ENCODE measurements at places on chromosomes 3 and 15.

DNA sequence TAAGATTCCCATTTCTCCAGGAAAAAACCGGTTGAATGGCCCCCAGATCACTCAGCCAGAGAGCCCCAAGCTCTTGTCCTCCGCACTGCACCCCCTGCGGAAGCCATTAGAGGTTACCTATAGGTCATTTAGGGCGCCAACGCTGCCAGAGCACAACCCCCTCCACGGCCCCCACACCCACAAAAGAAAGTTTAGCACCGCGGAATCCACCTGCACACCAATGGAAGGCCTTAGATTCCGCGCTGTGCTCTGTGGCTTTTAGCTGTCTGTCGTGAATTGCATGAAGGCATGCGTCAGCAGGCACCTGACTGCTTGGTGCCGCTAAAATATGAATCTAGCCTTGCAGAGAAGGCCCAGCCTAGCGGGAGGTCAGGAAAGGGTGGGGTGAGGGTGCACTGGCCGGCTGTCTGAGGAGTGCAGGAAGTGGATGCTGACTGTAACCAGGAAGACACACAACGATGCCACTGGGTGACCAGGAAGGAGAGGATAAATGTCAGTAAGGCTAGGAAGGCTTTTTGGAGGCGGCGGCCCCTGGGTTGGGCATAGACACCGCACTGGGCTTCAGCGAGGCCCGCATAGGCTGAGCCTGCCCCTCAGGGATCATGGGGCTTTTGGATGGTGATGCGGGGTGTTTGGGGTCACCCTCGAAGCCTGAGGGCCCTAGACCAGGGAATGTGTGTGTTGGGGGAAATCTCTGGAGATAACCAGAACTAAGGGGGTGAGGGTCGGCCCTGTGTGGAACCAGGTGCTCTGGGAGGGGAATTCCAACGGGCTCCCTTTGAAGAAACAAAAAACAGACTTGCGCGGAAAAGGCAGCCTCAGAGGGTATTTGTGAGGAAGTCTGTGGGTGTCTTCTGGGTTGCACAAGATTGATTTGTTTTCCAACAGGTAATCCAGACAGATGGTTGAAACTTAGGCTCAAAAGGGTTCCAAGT, 976 bp upstream of the NUP210 start:
- DNase-seq = no peak

DNA sequence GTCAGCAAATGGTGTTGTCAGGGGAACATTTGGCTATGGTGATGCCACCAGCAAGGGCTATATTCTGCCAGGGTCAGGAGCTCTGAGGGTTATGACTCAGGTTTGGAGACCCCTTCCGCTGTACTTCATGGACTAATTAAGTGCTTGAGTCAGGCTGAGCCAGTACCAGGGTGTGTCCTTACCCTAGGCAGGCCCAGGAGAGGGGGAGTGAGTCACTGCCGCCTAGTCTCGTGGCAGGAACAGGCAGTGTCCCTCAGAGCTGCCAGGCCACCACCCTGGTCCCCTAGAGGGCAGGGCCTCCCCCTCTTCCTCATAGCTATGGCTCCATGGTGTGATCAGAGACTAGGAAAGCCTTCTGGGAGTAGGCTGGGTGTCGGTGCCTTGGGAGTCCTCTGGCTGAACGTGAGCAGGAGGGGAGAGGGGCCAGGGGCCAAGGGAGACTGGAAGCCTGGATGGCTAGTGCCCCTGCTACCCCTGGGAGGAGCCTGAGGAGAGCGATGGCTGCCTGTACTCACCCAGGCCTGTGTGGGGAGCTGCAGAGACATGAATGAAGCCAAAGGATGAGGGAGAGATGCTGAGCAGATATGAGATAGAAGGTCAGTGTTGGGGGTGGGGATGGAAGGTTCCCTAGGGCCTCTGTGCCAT, 10.6 kb downstream of the MAPKAPK3 start:
- no peak for DNase-seq

DNA sequence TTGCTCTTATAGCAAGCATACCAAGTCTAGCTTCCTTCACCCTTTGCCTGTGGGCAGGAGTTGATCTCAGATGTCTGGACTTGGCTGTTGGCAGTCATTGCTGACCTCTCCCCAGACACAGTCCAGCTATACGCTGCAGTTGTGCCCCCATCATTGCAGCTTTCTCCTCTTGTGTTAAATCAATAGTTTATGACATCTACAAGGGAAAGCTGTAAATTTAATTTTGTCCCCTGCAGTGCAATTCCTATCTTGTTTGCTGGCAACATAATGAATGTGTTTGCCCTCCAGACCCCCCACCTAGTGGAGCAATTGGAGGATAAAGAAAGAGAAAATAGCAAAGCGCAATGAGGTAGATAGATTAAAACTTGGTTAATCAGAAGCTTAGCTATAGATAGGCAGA, 280.2 kb downstream of the LSAMP start:
- DNase-seq = peak; percentile 69

- peak; percentile 25 for DNase-seq
Observed at GRCh38 chr15:66946578-66947164, 118.7 kb upstream of the SMAD3 start.

GRCh38 chr15:36067483-36068274, 511.7 kb upstream of the CDIN1 start:
- no peak for DNase-seq

- DNase-seq = no peak
Observed at GRCh38 chr15:65213241-65213640, 2.0 kb upstream of the CILP start.

- DNase-seq = no peak
Observed at GRCh38 chr3:161914703-161915417, 418.3 kb downstream of the OTOL1 start.

DNA sequence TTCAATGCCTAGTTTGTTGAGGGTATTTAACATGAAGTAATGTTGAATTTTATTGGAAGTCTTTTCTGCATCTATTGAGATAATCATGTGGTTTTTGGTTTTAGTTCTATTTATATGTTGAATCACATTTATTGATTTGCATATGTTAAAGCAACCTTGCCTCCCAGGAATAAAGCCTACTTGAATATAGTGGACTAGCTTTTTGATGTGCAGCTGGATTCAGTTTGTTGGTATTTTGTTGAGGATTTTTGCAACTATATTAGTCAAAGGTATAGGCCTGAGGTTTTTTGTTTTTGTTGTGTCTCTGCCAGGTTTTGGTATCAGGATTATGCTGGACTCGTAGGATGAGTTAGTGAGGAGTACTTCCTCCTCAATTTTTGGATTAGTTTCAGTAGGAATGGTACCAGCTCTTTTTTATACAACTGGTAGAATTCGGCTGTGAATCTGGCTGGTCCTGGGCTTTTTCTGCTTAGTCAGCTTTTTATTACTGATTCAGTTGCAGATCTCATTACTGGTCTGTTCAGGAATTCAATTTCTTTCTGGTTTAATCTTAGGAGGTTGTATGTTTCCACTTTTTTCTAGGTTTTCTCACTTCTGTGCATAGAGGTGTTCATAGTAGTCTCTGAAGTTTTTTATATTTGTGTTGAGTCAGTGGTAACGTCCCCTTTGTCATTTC, 209.8 kb upstream of the RBMS3 start:
- DNase-seq = no peak

GRCh38 chr3:68523330-68523729, 409.0 kb downstream of the TAFA4 start:
- no peak for DNase-seq

DNA sequence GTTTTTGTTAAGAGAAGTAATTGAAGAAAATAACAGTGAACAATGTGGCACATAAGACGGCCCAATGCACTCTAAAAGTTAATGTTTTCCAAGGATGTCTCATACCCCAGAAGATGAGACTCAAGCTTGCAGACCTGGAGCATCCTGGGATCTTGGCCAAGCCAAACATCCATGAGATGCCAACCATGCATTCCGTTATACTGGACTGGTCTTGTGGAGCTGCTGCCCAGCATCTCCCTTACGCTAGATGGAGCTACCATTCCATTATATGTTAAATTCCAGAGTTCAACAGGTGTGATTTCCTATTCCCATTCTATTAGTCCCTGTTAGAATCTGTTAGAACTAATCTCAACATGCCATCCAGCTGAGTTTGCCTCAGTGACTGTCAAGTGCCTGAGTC, 181.8 kb downstream of the PDCD6IP start:
- DNase-seq = no peak

DNA sequence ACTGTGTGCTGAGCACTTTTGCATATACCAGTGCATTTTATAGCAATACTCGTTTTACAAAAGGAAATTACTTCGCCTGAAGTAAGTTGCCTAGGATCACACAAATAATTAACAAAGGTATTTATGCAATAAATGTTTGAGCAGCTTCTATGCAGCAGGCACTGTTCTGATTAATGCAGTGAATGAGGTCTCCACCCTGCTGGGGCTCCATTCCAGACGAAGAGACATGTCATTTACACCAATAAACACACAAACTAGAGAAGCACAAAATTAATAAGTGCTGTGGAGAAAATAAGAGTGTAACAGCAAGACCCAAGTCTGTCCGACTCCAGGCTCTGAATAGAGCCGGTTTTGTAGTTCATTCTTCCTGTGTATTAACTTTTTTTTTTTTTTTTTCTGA, 17.5 kb downstream of the NOX5 start:
- no peak for DNase-seq

- DNase-seq = no peak
Observed at GRCh38 chr3:195906865-195907683, 1.3 kb downstream of the TNK2 start.

DNA sequence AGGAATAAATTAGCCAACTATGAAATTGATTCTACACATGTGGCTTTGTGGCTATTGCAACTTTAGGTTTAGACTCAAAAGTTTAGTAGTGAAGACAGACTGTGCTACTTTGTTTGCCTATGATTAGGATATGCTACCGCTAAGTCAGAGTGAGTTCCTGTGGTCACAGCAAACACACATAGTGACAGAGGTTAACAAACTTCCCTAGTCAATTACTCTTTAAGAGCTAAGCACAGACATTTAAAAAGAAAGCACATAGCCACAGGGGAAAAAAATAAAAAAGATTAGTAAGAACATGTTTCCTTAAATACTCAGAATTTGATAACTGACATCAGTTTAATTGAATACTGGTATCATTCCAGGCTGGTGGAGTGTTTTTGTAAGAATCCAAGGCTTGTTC, 207.1 kb downstream of the GBE1 start:
- no peak for DNase-seq

- DNase-seq = no peak
Observed at GRCh38 chr3:187210545-187211327, 13.4 kb downstream of the RTP1 start.

DNA sequence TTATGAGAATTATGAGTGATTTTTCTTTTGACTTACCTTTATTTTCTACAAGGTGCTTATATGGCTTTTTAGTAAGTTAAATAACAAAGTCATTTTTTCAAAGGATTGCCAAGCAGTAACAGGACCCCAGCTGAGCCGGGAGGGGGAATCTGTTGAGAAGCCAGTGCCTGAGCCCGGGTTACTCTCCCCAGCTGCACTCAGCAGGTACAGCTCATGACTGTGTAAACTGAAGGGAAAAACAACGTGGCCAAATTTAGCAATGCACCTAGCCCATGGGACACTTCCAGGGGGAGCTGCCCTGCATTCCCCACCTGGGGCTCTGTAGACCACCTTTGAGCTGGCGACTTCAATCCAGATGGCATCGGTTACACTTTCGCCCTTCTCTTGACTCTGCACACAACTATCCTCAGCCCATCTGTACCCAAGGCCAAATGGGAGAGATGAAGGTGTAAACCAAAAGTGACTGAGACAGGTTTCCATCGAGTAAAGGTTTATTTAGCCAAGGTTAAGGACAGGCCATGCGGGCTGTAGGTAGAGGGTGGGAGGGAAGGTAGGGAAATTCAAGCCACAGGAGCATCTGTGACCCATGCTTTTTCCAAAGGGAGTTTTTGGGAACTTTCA, 18.2 kb upstream of the HCN4 start:
- DNase-seq = no peak

DNA sequence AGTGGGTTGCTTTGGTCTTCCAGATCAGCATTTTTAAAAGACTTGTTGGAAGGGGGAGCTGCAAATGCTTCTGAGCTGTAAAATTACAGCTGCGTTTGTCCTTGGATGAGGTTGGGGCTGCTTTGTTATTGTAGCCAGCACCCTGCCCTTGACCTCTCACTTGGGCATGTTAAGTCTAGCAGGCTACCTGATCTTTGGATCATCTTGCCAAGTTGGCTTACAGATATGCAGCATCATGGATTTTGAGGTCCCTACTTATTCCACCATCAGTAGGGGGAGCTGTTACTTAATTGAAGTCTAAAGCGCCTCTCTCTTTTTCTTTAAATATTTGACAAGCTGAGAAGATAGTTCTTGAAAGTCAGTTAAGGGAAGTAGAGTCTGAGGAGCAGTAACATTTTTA, 793.0 kb downstream of the MCTP2 start:
- DNase-seq = no peak

GRCh38 chr3:187025254-187025655, 94.9 kb downstream of the ST6GAL1 start:
- DNase-seq = no peak

DNA sequence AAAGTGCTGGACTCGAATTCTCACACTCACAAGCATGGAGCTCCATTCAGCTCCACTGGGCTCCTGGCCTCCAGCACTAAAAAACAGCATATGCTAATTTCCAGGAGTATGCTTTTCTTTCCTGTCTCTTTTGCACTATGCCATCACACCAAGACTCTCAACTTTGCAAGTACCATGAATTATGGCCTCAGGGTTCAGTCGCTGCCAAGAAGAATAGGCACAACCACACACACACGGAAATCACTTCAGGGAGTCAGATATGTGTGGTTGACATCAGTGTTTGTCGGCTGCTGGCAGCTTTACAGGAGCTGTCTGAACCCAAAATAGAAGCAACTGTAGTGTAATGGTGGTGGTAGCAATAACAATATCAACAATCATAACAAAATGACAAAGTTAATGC, 305.0 kb upstream of the SLCO3A1 start:
- DNase-seq = no peak

GRCh38 chr3:139119331-139120025, 74.8 kb upstream of the PRR23C start:
- no peak for DNase-seq

DNA sequence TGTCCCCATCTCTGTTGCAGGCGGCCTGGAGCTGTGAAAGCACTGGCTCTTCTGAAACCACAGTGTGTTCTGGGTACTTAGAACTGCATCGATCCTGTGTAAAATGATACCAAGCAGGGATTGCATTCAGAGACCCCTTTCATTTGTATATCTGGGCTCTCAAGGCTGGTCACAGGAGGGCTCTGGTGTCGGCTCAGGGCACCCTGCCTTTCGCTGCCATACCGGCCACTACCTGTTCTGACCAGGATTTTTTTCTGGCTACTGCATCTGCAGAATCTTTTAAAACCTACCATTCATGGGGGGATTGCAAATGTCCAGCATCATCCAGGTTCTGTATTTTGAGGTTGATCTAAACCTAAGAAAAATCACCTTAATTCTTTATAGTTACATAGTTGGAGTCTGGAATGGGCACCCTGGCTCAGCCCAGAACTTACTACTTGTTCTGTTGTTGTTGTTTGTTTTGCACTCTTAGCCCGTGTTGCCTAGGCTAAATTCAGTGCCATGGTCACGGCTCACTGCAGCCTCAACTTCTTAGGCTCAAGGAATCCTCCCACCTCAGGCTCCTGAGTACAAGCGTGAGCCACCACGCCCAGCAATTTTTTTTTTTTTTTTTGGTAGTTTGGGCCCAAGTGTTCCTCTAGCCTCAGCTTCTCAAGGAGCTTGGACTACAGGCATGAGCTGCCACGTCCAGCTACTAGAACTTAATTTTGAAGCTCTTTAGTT, 52.7 kb downstream of the TRIM71 start:
- no peak for DNase-seq

- no peak for DNase-seq
Observed at GRCh38 chr15:78050441-78050809, 27.1 kb downstream of the TBC1D2B start.

- DNase-seq = no peak
Observed at GRCh38 chr3:7382293-7383010, 521.5 kb downstream of the GRM7 start.
